ENCODE measurements at places on chromosomes 5 and 9.

DNA sequence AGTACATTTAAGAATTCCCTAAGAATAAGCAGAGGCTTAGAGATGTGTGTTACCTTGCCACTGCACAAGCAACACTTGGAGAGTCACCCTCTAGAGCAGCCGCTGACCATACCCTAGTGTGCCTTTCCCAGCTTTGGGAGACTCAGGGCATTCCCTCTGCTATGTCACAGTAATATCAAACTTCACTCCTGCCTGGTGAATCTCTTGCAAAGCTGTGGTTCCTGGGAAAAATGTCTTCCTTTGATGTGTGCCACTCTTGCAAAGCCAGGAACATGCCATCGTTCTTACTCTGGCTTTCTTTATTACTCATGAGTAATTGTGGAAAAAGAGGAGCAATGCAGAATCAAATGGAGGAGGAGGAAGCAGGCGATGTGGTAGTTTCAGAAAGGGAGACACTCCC lies 173.2 kb downstream of the CCDC192 start:
- DNase-seq = no peak

DNA sequence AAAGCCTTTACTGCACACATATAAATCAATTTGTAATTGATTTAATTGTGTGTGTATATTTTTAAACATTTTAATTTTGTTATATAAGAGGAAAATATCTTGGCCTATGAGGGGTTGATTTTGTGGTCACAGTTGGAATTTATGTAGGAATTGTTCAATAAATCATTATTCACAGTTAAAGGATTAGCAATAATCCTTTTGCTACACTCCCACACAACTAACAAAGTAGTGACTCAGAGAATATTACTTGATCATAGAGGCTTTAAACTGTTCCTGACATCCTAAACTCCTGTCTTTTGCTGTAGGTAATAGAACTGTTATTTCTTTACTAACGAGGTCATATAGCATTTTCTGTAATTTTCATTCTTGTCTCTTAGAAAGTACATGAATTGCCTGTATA lies 95.5 kb downstream of the ZCCHC7 start:
- no peak for DNase-seq

DNA sequence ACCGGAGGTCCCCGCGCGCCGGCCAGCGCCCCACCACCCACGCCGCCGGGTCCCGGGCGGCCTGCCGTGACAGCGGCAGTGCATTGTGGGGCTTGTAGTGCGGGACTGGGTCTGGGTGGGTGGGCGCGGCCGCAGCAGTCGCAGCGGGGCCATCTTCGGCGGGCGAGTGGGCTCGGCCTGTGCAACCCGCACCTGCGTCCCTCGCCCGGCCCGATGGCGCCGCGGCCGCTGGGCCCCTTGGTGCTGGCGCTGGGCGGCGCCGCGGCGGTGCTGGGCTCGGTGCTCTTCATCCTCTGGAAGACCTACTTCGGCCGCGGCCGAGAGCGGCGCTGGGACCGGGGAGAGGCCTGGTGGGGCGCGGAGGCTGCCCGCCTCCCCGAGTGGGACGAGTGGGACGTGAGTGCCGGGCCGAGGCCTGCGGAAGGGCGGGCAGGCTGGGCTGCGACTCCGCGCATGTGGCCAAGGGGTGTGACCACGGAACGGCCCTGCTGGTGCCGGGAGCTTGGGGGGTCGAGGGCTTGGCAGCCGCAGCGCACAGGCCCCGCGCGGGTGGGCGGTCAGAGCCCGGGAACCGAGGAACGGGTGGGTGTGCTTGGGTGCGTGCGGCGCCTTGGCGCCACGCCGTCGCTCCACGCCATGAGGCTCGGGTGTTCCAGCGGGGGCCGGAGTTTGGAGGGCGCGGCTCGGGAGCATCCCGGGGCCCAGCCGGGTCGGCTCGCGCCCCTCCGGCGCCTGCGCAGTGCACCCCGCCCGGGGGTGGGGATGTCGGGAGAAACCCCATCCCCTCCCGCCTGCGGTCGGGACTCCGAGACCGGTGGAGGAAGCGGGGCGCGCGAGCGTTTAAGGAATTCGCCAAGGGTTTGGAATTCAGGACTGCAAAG lies at the start of gene ARL10:
ARL10 (plus strand) TSS at position 137 of the 881 bp plus-strand sequence; CDS start at position 214, 77 bp downstream.
- DNase-seq = peak; percentile 40

DNA sequence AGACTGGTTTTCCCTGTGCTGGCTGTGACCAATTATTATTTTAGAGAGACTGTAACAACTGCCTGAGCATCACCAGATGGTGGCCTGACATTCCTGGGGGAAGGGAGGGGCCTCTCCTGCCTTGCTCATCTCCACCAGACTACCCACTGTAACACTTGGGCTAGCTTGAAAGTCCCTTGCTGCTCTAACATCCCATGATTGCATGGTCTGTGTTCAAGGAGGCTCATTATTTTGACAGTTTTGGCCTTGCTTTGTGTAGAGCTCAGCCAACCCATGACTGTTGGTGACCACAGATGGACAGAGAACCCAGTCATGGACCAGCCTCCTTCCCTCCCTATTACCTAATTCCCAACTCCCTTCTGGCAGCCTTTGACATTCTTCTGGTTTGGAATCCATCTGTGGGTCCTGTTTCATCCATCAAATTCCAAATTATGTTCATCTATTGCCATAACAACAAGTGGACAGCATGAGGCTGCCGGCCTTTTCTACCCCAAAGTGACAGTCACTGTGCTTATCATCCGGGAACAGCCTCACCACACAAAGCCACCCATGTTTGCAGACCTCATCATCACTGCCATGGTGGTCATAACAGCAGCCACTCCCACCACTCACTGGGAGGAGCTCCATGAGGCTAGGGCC lies 49.0 kb upstream of the ICE1 start:
- DNase-seq = no peak

GRCh38 chr5:26690511-26690910 lies 347.9 kb downstream of the CDH9 start:
- no peak for DNase-seq

DNA sequence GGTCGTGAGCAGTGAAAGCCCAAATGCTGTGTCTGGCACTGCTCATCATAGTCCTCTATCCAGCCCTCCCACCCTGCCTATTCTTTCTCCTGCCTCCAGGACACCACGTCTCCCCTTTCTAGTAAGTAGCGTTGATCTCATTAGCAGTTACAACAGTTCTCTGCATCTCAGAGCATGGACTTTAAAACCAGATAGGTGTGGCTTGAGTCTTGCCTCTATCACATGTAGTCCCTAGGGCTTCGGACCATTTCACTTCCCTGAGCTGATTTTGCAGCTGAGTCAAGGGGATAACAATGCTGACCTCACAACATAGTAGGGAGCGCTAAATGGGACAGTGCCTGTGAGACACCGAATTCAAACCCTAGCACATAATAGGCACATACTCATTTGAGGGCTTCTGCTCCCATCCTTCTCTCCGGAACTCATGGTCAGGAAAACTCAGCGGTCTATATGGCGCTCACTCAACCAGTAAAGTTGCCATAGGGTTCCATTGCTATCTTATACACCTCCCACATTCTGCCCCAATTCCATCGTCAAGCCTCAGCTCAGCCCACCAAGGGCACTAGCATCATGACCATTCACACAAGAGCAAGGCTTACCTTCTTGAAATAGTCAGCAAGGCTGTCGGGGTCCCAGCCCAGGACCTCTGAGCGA lies 515 bp downstream of the LCP2 start:
- no peak for DNase-seq

DNA sequence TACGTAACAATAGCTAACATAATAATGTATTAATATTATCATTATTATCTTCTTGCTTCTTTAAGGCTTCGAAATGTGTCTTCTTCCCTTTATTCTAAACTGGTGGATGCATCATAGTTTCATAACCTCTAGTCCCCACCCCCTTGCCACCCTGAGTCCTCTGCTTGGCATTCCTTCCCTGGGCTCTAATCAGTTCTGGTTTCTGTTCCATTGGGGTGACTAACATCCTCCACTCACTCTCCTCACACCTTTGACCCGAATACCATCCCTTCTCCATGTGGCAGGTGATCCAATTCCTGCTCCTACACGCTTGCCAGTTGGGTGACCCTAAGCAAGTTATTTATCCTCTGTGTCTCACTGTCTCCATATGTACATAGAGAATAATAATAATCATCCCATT lies 286.1 kb downstream of the TRPM3 start:
- DNase-seq = no peak

- DNase-seq = no peak
Measured at GRCh38 chr5:108818613-108819272, 71.0 kb downstream of the FER start.

DNA sequence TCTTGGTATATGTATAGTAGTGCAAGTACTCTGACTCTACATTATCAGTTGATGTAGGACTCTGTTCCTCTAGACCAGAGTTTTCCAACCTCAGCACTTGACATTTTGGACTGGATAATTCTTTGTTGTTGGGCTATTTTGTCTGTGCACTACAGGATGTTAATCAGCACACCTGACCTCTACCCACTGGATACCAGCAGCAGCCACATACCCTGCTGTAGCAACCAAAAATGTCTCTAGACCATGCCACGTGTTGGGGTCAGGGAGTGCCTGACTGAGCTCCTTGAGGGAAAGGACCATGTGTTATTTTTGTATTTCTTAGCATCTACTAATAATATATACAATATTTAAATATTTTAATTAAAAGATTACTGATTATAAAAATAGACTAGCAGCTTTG lies 42.7 kb downstream of the TNPO1 start:
- DNase-seq = no peak

GRCh38 chr5:141623186-141623585 lies 4.4 kb upstream of the DIAPH1 start:
- DNase-seq = no peak

- DNase-seq = no peak
Measured at GRCh38 chr5:14155075-14155474, 11.9 kb downstream of the TRIO start.

DNA sequence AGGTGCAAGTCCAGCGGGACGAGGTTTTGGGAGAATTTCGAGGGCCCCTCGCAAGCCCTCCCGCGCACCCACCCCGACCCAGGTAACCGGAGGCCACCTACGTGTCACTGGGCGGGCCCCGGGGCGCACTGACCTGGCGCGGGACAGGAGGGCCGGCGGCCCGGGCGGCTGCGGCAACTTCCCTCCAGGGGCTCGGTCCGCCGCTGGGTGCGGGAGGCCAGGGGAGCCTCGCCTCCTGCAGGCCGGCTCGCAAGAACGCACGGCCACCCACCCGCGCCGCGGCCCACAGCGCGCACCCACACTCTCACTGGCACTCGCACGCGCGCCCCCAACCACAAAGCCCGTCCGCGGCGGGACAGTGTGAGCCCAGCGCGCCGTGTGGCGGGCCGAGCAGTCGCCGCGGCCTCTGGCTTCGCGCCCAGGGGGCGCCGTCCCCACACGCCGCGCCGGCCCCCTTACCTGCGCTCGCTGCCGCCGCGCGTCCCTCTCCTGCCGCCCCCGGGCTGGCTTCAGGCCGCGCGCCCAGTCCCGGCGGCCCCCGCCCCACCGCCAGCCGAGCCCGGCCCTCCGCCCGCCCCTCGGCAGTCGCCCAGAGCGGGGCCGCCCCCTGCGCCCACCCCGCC lies 451 bp downstream of the LPAR1 start:
- DNase-seq = no peak
